ENCODE measurements at places on chromosomes 13 and 19.

DNA sequence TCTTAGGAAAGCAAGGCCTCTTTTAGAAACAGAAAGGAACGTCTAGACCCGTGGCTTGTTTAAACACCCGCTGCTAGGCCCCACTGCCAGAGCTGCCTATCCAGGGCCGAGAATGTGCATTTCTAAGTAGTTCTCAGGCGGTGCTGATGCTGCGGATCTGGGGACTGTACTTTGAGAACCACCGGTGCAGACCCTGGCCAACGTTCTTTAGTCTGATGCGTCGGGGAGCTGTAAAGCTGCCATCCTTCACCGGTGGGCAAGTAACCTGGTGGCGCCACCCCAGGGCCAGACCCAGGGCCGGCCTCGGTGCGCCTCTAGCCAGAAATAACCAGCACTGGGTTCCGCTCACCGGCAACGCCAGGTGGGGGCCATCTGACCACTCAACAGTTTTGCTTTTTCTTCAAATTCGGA, 47.1 kb downstream of the TGDS start:
- DNase-seq: peak; percentile 40

DNA sequence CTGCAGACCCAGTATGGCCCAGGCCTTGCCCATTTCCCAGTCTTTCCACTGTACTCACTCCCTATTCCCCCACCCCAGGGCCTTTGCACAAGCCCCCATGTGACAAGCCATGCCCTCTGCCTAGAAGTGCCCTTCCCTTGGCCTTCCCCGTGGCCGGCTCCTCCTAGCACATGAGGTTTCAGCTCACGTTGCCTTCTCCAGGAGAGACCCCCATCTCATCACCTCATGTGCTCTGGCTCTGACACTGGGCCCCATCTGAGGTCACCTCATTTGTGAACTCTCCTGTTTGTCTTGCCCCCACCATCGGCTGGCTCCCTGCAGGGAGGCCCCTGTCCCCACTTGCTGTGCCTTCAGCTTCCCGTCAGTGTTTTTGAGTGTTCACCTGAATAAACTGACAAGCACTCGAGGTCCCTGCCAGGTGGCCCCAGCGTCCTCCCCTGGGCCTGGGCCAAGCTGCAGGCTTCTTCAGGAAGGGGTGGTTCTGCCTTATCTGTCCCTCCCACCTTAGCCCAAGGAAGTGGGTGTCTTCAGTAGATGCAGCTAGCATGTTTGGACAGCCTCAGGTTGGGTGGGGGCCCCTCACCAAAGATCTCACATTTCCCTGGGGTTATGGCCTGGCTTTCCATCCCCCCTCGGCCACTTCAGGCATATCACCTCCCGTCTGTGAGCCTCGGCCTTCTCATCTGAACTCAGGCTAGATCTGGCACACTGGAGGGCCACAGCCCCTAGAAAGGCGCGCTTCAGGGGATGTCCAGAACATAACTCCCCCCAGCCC, 3.8 kb upstream of the SLC25A42 start:
- DNase-seq: no peak

DNA sequence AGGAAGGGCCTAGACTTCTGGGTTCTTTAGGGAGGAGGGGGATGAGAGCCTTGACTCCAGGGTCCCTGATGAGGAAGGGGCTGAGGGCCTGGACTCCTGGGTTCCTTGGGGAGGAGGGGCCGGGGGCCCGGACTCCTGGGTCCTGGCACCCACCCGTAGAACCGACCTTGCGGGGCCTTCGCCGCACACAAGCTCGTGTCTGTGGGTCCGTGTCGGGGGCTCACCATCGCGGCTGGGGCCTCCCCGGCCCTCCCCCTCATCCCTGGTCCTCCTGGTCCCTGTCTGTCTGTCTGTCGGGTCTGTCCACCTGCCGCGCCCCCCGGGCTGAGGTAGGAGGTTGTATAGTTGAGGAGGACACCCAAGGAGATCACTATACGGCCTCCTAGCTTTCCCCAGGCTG, 662 bp upstream of the SPACA6 start:
- DNase-seq: no peak

- no peak for DNase-seq
Observed at GRCh38 chr13:73411067-73411809, 352.4 kb downstream of the KLF5 start.

DNA sequence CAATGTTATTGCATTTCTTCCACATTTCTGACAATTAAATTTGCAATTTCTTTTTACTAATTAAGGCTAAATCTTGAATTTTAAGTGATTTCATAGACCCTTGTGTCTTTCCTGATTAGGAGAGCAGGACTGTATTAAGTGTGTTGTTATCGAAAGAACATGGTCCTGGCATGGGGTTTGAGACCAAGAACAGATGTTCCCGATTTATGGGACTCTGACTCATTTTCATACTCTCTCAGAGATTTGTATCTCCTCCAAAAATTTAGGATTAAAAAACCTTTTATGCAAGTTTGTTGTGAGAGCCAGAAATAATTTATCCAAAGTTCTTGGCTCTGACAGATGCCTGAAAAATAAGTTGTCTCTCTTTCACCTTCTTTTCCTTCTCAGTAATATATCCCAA, 589.3 kb upstream of the ARGLU1 start:
- DNase-seq: peak; percentile 40
